ENCODE measurements at places on chromosomes 2 and 18.

- no peak for DNase-seq
Measured at GRCh38 chr2:27271631-27272340, 3.4 kb upstream of the DNAJC5G start.

GRCh38 chr2:42999856-43000241 lies 207.5 kb upstream of the HAAO start:
- DNase-seq, result no peak

DNA sequence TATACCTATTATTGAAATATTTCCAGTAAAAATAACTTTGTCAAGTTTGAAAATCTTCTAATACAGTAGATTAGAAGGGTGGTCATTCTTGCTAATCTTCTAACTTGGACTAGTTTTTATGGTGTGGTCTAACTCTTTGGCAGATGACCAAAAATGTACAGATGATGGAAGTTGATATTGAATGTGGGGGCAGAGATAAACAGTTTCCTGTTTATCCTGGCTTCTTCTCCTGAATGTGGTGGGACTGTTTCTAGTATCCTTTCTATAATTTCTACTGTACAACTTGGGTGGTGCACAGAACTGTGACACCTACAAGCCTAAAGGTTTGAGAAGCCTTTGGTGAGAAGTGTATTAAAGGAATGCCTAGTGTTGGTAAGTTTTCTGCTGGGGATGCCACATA lies 178.7 kb downstream of the PDE11A start:
- DNase-seq, result no peak

- no peak for DNase-seq
Measured at GRCh38 chr2:44931198-44931780, 10.2 kb upstream of the SIX3 start.

DNA sequence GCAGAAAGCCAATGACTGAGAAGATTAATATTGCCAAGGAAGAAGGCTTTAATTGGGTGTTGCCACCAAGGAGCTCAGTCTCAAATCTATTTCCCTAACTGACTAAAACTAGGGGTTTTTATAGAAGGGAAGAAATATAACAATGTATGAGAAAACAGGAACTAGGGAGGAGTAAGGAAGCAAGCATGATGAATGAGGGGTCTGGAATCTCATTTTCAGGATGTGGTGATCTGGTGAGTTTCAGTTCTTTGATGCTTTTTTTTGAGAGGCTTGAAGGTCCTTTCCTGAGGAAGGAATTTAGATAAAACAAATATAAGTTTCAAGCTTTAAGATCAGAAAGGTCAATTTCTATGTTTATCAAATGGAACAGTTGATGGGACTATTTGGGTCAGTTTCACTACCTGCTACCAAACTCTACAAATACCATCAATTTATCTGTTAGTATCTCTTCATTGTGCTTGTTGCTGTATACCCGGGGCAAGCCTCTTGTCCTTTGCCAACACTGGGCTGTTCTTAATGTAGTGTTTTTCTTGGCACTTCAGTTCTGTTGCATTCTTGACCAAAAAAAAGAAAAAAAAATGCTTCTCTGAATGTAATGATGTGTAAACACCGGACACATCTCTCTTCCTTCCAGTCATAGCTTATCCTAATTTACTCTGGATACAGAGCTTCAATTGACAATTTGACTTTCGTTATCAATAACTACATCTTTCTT lies 357.0 kb downstream of the GALNT13 start:
- DNase-seq, result no peak

GRCh38 chr2:40394597-40394996 lies 57.3 kb downstream of the SLC8A1 start:
- no peak for DNase-seq

- DNase-seq, result no peak
Measured at GRCh38 chr2:149422991-149423338, 92.6 kb downstream of the LYPD6 start.
